ENCODE measurements at places on chromosomes 2 and 18.

DNA sequence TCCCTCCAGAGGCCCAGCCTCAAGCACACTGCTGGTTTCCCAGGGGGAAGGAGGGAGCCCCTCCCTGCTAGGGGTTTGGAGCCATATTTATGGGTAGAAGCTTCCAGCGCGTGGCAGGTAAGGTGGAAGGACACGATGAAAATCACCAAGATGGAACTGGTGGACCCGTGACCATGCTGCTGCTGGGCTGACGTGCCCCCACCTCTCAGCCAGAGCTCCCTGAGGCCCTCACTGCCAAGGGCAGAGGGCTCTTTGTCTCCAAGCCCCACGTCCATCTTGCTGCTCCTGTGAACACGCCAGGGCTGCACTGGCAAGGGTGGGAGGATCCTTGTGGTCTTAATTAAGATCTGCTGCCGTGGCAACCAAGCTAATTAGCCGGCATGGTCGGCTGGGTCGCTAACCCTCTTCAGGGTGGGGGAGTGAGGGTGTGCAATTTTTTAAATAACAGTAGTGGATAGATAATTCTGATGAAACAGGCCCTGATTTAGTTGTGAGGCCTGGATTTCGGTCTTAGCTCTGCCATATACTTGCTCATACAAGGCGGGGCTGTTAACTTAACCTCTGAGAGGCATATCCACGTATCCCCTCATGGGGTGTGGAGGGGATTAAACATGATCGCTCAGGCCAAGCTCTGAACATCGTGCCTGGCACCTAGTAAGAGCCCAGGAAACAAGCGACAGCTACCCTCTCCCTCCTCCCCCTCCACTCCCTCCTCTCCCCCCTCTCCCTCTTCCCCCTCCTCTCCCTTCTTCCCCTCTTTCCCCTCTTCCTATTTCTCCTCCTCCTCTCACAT is 232.8 kb downstream of the CELF4 start:
- no peak for DNase-seq

DNA sequence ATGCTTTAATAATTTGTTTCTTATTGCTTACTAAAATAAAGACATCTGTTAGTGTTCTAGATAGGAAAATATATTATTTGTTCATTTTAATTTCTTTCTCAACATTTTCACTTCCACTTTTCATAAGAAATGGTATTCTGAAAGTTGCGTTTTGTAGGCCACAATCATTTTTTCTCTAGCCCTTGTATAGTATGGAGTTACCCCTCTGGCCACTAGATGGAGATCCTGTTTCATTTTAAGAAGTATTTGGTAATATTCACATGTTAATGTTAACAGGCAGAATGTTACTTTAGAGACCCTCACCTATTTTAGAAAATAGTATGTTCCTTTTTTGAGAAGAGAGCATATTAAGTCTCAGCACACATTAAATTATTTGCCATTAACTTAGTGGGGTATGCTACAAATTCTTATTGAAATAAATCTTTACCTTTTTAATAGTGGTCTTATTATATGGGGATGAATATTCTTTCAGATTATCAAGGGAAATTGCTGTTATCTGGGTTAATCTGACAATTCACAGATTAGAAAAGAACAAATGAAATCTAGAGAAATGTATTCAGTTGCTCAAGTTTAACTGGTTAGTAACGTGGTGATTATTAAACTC is 73.9 kb upstream of the TTC27 start:
- DNase-seq = no peak

DNA sequence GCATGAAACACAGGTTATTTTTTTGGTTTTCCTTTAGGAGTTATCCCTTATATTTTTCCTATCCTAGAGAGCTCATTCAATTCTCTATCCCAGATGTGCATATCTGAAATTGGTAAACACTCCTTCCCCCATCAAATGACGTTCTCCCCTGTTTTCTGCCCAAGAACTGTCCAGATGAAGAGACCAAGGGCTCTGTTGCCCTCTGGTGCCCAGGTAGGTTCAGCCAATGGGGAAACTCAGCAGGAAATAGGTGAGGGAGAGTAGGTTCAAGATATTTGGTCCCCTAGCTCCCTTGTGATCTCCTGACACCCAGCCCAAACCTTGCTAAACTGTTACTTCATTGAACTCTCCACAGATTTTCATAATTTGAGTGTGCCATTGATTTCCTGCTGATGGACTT is 14.1 kb upstream of the INO80C start:
- no peak for DNase-seq

- no peak for DNase-seq
Measured at GRCh38 chr2:197010200-197011020, 83.9 kb upstream of the PGAP1 start.

DNA sequence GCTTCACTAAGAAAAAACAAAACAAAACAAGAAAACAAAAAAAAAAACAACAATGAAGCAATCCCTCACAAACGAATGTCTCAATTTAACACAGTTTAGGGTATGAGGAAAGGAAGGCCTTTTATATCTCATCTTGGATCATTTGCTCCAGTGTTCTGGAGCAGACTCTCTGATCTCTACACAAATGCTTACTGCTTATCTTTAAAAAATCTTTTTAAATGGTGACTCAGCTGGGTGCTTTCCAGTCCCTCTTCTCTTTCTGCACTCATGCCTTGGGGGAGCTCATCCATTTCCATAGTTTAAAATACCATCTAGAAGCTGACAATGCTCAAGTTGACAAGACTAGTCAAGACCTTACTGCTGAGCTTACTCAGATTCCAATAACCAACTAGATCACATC is 56.2 kb downstream of the ETAA1 start:
- no peak for DNase-seq

- no peak for DNase-seq
Measured at GRCh38 chr2:231807020-231807419, 20.8 kb downstream of the COPS7B start.

DNA sequence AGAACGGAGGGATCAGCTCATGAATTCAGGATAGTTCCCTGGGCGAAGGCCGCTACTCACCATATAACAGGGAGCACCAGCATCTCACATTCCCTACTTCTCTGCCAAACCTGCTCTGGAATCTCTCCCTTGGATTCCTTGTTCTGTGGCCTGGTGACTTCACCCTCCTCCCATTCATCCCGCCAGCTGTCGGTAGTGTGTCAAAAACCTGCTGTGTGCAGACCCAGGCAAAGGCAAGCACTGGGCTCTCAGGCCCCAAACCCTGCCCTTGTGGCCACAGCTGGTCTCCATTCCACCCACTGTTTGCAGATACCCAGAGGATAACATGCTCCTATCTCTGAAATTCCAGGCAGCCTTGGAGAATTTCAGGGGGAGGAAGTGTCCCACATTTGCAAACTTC is 151.6 kb downstream of the CAPN13 start:
- DNase-seq = no peak

- peak; percentile 50 for DNase-seq
Measured at GRCh38 chr2:126244937-126245336, 411.0 kb upstream of the GYPC start.

DNA sequence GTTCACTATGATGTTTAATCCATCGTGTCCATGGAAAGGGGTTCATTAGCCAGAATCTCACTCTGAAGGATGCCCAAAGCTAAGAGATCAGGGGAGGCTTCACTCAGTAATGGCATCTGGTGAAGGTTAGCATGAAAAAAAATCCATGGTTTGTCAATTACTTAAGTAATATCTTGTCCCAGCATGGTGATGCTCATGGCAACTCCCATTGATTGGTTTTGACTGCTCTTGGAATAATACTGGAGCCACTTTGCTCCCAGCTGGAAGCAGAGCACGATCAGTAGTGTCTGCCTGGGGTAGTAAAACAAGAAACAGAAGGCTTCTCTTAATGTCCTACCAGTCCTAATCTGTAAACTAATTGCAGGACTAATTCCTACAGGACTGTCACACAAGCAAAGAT is 799.4 kb downstream of the CNTNAP5 start:
- DNase-seq = no peak

GRCh38 chr2:4515871-4516761 is 812.7 kb downstream of the DCDC2C start:
- no peak for DNase-seq

DNA sequence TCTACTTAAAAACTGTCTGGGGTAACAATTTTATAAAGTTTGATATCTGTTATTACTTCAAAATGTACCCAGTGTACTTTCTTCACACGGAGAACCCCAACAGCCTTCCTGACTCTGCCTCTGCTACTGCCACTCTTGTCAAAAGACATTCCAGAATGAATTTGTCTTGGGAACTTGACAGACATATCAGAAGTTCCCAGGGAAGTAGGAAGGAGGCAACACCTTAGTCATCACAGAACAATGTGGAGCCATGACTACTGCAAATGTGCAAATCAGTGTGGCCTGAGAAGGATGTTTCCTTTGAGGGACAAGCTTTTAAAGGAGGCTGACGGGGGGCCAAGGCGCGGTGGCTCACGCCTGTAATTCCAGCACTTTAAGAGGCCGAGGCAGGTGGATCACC is 133.8 kb upstream of the RNF152 start:
- no peak for DNase-seq

DNA sequence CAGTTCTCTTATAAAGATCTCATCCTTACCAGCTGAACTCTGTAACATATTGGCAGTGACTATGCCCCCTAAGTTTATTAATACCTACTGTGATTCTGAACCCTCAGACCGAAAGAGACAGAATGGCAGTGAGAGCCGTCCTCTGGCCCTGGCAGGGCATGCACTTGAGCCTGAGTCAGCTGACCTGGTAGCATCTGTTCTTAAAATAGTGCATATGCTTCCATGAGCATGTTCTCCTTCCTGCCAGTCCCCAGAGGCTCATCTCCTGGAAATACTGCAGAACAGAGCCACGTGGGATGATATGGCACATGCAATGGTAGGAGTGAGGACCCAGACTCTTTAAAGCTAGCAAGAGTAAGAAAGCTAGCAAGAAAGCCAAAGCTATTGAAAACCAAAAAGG is 59.0 kb downstream of the RASGRP3 start:
- no peak for DNase-seq
